ENCODE measurements at places on chromosomes 2 and 18. TPM values are rescaled to one million over a fixed set of nuclear protein-coding genes. Genes with fewer than 3 reads are reported as not detected.

RESP18 gene
- total RNA-seq: not detected

CRACDL gene
- 4.7 TPM for total RNA-seq

FEV gene
- total RNA-seq: not detected

SLC39A10 gene
- 24.0 TPM for total RNA-seq

FSHR gene
- not detected for total RNA-seq

C2orf80 gene
- total RNA-seq: not detected

GALNT5 gene
- 0.17 TPM for total RNA-seq

PLGLB1 gene
- total RNA-seq: 2.0 TPM

IL1A gene
- total RNA-seq: not detected

ANKRD44 gene
- total RNA-seq: 44.7 TPM

GEN1 gene
- 7.0 TPM for total RNA-seq

WNT10A gene
- total RNA-seq: not detected

VAMP8 gene
- total RNA-seq: 6.2 TPM

STARD6 gene
- total RNA-seq: not detected

LRRC30 gene
- not detected for total RNA-seq

PIAS2 gene
- 25.1 TPM for total RNA-seq

KLHL30 gene
- 0.65 TPM for total RNA-seq

UGT1A7 gene
- total RNA-seq: not detected

NDUFV2 gene
- 78.2 TPM for total RNA-seq

CHPF gene
- total RNA-seq: 41.6 TPM

ATP6V1C2 gene
- 0.22 TPM for total RNA-seq

BABAM2 gene
- total RNA-seq: 38.2 TPM

CDH19 gene
- 3.8 TPM for total RNA-seq

OTOS gene
- not detected for total RNA-seq

C2orf92 gene
- 15.7 TPM for total RNA-seq

FBLN7 gene
- total RNA-seq: 13.0 TPM

GALNT3 gene
- total RNA-seq: 5.5 TPM

LHCGR gene
- 0.75 TPM for total RNA-seq

EVX2 gene
- not detected for total RNA-seq

NETO1 gene
- not detected for total RNA-seq

CROCC2 gene
- not detected for total RNA-seq

NXPH2 gene
- not detected for total RNA-seq

IL1RL1 gene
- total RNA-seq: 15.8 TPM

CFAP210 gene
- total RNA-seq: not detected

R3HDM1 gene
- 23.0 TPM for total RNA-seq

MRPL53 gene
- 35.0 TPM for total RNA-seq

CCDC141 gene
- 5.4 TPM for total RNA-seq

MFF gene
- 135 TPM for total RNA-seq

CAVIN2 gene
- total RNA-seq: 120 TPM

AQP12A gene
- not detected for total RNA-seq

DAPL1 gene
- not detected for total RNA-seq

GLI2 gene
- total RNA-seq: 1.5 TPM

CDKL4 gene
- 0.85 TPM for total RNA-seq

RFTN2 gene
- 22.4 TPM for total RNA-seq

REG3G gene
- total RNA-seq: not detected

RTN4 gene
- total RNA-seq: 347 TPM

ACTR2 gene
- 162 TPM for total RNA-seq

TNS1 gene
- total RNA-seq: 310 TPM

GAL3ST2 gene
- total RNA-seq: not detected

FAP gene
- total RNA-seq: 30.6 TPM

HNMT gene
- 135 TPM for total RNA-seq
